Pancreas (tissue), 10 donors: ENCODE measurements at places on chromosomes 12 and 14. TPM values are rescaled to one million over a fixed set of nuclear protein-coding genes. Genes with fewer than 3 reads are reported as not detected.

- H3K4me1 ChIP-seq, result peaks cover 8% of the 10 kb centered on the region
- no peak overlapping the region for H3K4me3 ChIP-seq
- H3K27ac ChIP-seq, result no peak overlapping the region
- no peaks in the 10 kb centered on the region for H3K36me3 ChIP-seq
- peaks cover 3% of the 10 kb centered on the region for H3K27me3 ChIP-seq
These were observed 1.4 kb downstream of the BCL11B start for GRCh38 chr14:99270458-99271220.

GRCh38 chr12:114764510-114764909 lies 80.5 kb upstream of the TBX3 start:
- no peak for DNase-seq
- H3K27me3 ChIP-seq, result no peaks in the 10 kb centered on the region
- H3K4me3 ChIP-seq, result no peak overlapping the region
- H3K27ac ChIP-seq, result no peak overlapping the region

GRCh38 chr12:12982331-12982730 lies 17.7 kb downstream of the HEBP1 start:
- no peaks in the 10 kb centered on the region for H3K4me1 ChIP-seq
- no peak overlapping the region for H3K27ac ChIP-seq
- peaks cover 5% of the 10 kb centered on the region for H3K36me3 ChIP-seq
- H3K27me3 ChIP-seq, result no peaks in the 10 kb centered on the region
- DNase-seq, result no peak

- H3K27me3 ChIP-seq, result no peaks in the 10 kb centered on the region
- no peak overlapping the region for H3K27ac ChIP-seq
- no peak overlapping the region for H3K4me3 ChIP-seq
- peaks cover 11% of the 10 kb centered on the region for H3K36me3 ChIP-seq
- DNase-seq, result no peak
These were observed 40.7 kb downstream of the TPCN1 start for GRCh38 chr12:113261847-113262470.

Gene LGR5
- not detected for polyA plus RNA-seq
